NCI-H2227 treated with DMSO at 0.1 percent for 48 hours (cell line): ENCODE measurements at places on chromosomes 7 and 10.

- peak; percentile 80 for DNase-seq
Measured at GRCh38 chr7:25565949-25566348, 337.7 kb upstream of the NPVF start.

DNA sequence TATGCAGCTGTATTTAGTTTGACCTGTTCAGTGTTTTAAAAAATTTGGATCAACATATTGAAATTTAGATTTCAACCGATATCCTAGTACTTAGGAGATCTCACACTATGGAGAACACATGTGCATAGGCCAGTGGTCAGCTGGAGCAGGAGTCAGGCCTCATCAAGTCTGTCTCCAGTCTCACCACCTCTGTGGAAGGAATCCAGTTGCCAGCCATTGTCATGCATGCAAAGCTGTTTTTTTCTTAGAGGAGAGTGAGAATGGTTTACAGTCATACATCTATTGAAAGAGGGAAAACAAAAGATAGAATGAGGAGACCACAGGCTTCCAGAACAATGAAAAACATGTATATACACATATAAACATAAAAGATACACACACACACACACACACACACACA lies 7.6 kb upstream of the CLEC5A start:
- DNase-seq, result no peak

GRCh38 chr7:28276298-28276697 lies 95.7 kb upstream of the JAZF1 start:
- no peak for DNase-seq

DNA sequence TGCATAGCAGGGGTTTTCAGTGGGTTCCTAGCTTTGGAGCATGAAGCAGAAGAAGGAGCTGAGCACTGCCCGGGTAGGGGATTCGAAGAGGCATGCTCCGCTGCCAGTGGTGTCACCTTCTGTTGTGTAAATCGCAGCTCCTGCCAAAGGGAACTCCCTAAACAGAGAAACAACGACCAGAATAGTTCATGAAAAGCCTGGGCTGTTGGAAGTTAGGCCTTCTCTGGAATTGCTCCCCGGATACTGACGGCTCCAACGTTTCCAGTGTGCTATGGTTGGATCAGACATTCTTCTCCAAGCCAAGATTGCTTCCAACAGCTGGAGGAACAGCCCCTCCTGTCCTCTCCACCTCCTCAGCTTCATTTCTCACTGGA lies 546.0 kb upstream of the FZD8 start:
- no peak for DNase-seq

GRCh38 chr7:134371536-134371935 lies 54.8 kb upstream of the SLC35B4 start:
- DNase-seq, result no peak

DNA sequence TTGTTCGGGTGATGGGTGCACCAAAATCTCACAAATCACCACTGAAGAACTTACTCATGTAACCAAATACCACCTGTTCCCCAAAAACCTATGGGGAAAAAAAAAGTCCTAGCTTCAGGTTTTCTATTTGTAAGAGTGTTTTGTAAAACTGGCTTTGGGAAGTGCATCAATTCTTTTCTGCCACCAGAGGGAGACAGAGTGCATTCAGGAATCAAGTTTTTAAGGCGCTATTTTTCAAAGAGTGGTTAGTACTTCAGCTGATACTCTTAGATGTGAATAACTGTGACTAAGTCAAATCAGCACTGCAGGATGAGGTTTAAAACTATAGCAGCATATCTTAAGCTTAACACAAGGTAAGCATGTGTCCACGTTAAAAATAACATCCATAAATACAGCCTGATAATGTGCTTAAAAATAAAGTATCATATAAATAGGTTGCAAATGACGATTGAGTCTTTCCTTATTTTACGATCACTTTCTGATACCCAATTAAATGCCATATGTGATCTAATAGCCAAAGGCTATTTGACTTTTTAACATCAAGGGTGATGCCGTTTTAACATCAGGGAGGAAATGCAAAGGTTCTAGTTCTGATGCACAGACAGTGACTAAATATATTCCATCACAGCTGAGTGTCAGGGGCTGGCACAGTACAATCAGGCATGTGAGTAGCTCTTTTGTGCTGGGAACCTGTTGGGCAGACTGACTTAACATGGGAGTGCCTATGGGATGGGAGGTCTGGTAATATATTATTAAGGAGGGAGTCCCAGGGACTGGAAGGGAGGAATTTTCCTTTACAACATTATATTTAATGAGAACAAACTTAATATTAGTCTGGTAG lies 10.6 kb upstream of the LYZL2 start:
- no peak for DNase-seq

DNA sequence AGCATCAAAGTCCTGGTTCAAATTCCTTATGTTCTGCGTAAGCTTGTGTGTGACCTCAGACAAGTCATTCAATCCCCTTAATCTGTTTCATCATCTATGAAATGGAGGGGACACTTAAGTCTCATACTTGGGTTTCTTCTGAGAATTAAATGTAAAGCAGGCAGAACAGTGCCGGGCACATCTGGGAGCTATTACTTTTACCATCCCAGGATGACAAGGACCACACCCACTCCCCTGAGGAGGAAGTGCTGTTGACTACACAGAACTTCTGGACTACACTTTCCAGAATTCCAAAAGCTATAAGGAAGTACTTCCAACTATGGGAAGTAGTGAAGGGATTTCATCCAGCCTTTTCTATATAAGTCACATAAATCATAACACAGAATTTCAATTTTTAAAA lies 294.9 kb downstream of the IPMK start:
- no peak for DNase-seq

GRCh38 chr7:95433952-95434556 lies 774 bp downstream of the PON2 start:
- DNase-seq, result no peak

GRCh38 chr10:69446229-69446628 lies 5.0 kb upstream of the TSPAN15 start:
- no peak for DNase-seq

DNA sequence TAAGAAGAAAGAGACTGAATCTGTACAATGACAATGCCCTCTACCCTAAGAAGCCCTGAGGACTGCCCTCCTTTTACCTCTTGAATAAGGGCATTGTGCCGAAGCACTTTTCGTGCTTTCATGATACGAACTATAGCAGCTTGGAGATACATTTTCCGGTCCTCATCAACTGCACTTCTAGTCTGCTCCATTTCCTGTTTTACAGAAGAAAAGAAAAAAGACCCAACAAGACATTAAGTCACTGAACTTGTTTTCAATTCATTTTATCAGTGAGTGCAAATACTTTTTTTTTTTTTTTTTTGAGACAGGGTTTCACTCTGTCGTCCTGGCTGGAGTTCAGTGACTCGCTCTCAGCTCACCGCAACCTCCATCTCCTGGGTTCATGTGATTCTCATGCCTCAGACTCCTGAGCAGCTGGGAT lies 78.4 kb downstream of the CUL2 start:
- DNase-seq, result no peak

DNA sequence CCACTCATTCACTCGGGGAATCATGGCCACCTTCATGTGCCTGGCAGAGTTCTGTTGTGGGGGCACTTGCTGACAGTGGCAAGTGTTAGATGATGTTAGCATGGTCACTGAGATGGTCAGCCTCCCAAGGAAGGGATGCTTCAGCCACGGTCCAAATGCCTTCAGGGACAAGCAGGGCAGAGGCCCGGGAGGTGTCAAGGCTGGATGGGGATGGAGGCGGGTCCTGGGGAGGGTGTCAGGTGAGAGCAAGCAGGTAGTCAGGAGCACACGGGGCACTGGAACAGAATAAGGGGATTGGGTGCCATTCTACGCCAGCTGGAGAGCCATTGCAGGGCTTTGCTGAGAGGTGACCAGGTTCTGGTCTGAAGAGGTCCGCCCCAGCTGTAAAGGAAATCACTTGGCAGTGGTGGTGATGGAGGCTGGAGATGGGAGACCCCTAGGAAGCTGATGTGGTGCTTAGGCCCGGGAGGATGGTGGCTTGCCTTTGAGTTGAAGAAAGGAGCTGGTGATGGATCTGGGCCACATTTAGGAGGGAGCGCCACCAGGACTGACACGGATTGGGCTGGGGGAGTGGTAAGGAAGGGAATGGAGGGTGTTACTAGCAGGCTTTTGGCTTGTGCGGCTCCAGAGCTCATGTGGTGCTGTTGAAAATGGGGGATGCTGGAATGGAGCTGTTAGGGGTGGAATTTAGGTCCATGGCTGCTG lies 24.1 kb downstream of the AGAP3 start:
- DNase-seq, result no peak

GRCh38 chr7:139635526-139636302 lies 112.2 kb downstream of the CLEC2L start:
- DNase-seq, result no peak

- no peak for DNase-seq
Measured at GRCh38 chr10:114681542-114681941, 23.5 kb upstream of the ABLIM1 start.

DNA sequence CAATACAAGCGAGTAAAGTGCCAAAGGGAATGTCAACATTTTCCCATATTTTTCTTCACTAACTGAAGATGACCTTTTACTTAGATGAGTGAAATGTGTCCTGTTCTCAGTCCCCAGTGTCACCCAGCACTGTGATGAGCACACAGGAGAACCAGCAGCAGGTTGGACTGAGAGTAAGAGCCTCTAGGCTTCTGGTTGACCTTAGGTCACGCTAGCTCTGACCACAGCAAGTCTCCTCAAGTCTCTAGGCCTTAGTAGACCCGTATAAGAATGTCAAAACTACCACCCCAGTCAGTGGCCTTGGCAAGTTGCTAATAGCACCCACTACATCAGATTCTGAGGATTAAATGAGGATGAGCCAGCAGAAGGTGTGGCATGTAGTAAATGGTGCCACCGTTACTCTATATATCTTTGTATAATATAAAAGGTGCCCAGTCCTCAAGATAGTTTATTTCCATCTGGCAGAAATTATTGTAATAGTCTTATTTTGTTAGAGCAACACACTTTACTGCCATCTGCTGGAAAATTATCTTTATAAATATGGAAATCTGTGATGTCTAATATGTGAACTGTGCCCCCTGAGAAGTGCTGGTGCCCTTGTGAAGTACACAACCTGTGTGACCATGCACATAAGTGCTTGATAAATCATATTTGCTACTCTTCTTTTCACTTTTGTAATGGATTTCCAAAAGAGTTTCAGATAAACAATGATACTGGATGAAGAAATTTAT lies 75.7 kb downstream of the SPAG6 start:
- no peak for DNase-seq

GRCh38 chr7:128076796-128077271 lies 45.6 kb upstream of the LRRC4 start:
- DNase-seq, result peak; percentile 47

- DNase-seq, result no peak
Measured at GRCh38 chr10:62471711-62472110, 97.5 kb downstream of the ZNF365 start.
